GM12878 (cell line): ENCODE measurements at places on chromosomes 3 and 15.

DNA sequence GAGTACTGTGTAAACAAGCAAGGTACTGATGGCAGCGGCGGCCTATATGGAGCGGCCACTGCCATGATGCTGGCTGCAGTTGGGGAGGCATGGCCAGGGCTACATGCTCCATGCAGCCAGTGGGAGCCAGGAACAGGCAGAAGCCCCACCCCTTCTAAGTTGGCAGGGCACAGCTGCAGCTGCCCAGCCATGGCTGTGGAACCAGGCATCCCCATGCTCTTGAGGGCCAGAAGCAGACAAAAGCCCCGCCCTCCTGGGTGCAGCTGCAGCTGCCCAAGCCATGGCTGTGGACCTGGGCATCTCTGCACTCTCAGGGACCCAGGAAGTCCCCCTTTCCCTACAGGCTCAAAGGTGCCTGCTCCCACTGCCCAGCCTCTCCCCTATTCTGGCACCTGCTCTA, 150.9 kb downstream of the FMN1 start:
- DNase-seq, result no peak
- H3K27ac ChIP-seq, result no peak overlapping the region
- no peaks in the 10 kb centered on the region for H3K4me1 ChIP-seq
- H3K27me3 ChIP-seq, result no peaks in the 10 kb centered on the region

DNA sequence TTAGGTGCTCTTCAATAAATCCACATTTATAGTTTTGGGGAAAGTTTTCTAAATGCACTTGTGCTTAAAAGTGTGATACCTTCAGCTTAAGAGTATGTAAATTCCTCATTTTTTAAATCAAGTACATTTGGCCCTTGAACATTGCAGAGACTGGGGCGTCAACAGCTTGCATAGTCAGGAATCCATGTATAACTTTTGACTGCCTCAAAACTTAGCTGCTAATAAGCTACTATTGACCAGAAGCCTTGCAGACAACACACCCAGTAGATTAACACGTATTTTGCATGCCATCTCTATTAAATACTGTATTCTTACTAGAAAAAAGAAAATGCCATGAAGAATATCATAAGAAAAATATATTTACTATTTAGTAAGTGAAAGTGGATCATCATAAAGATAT, 1211.8 kb upstream of the ALCAM start:
- no peaks in the 10 kb centered on the region for H3K27me3 ChIP-seq
- H3K36me3 ChIP-seq, result no peaks in the 10 kb centered on the region
- no peak overlapping the region for H3K4me3 ChIP-seq
- no peak overlapping the region for H3K27ac ChIP-seq

GRCh38 chr3:36852071-36852470, 87.7 kb upstream of the DCLK3 start:
- no peaks in the 10 kb centered on the region for H3K36me3 ChIP-seq
- no peak overlapping the region for H3K27ac ChIP-seq
- no peaks in the 10 kb centered on the region for H3K27me3 ChIP-seq
- no peak overlapping the region for H3K4me3 ChIP-seq

DNA sequence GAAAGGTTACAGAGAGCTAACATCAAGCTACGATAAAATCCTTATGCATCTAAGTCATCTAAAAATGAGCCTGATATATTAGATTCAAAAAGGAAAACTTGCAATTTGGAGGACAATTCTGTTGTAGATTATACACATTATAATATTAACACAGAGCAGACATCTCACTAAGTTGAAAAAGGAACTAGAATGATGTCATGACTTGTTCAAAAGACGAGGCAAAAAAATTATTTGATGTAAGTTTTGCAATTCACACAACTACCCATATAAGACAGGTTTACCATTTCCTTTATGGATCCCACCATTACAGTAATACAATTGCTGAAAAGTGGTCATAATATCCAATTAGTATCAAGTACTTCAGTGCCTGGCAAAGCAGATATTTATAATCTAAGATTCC, 15.9 kb downstream of the SATB1 start:
- no peaks in the 10 kb centered on the region for H3K36me3 ChIP-seq
- H3K27ac ChIP-seq, result no peak overlapping the region
- no peaks in the 10 kb centered on the region for H3K4me1 ChIP-seq

- H3K27me3 ChIP-seq, result no peaks in the 10 kb centered on the region
- no peaks in the 10 kb centered on the region for H3K4me1 ChIP-seq
- no peak overlapping the region for H3K27ac ChIP-seq
- no peak for DNase-seq
- no peaks in the 10 kb centered on the region for H3K36me3 ChIP-seq
Observed at GRCh38 chr15:35671197-35671596, 125.2 kb upstream of the DPH6 start.
